ENCODE measurements at places on chromosomes 12 and 14.

DNA sequence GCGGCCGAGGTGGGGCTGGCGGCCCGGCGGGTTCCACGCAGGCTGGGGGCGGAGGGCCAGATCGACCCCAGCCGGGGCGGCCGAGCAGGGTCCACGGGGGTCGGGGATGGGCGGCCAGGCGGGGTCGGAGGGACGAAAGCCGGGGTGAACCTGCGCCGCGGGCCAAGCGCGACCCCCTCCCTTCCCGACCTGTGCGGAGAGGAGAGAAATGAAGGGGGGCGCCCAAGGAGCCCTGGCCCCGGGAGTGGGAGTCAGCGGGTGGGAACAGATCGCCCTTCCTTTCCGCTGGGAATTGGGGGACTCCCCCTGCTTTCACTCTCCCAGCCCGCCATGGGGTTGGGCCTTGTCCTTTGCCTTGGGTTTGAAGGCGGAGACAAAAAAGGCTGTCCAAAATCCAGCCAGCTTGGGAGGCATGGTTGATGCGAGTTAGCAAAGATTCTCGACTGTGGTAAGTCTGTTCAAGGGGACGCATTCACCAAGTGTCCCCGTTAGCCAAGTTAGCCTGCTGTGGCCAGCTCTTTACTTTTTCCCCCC, 559 bp upstream of the CKAP4 start:
- DNase-seq: no peak

GRCh38 chr14:101982621-101983020, 18.2 kb downstream of the DYNC1H1 start:
- DNase-seq: no peak

DNA sequence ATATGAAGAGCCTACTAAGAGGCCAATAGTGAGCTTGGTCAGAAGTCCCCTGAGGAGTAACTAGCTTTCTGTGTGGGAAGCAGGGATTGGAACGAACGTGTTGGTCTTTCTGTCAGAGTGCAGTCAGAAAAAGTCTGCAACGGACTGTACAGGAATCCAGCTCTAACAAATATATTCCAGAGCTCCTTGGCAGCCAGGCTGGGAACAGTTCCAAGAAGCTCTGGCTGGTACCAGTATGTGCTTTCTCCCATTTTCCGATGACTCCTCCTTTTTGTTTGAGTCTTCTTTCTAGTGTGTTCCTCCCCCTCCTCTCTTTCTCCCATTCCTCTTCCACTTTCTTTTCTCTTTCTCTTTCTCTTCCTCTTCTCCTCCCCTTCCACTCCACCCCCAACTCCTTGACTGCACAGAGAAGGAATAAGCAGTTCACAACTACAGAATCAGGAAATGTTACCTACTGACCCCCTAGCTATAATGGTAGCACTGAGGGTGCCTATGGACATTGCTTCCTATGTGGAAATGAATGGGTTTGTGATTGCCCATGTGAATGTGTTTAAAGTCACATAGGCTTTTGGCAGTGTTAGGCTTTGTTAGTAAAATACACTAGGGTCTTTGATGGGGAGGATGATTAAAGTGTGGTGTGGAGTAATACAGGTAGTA, 59.9 kb downstream of the TTLL5 start:
- no peak for DNase-seq

GRCh38 chr14:58643366-58643765, 5.6 kb downstream of the DACT1 start:
- no peak for DNase-seq

GRCh38 chr14:22338917-22339715, 249.9 kb downstream of the DAD1 start:
- no peak for DNase-seq

- no peak for DNase-seq
Observed at GRCh38 chr12:27057543-27057942, 24.8 kb downstream of the C12orf71 start.

GRCh38 chr12:57001448-57001906, 4.9 kb downstream of the ZBTB39 start:
- DNase-seq: no peak

DNA sequence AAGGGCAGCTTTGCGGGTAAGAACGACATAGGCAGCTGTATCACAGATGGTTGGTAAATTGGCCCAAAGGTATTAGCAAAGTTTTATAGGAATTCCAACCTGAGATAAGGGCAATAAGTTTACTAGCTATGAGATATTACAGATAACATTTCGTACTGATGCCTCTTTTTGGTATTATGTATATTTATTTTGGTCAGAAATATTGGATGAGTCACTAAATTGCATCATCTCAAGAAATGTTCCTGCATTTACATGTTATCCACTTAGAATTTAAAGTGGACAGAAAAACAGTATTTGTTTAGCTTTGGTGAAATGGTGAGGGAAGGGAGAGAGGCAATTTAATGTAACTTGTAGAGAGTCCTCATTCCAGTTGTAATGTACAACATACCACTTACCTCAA, 65.1 kb upstream of the PZP start:
- DNase-seq: no peak

DNA sequence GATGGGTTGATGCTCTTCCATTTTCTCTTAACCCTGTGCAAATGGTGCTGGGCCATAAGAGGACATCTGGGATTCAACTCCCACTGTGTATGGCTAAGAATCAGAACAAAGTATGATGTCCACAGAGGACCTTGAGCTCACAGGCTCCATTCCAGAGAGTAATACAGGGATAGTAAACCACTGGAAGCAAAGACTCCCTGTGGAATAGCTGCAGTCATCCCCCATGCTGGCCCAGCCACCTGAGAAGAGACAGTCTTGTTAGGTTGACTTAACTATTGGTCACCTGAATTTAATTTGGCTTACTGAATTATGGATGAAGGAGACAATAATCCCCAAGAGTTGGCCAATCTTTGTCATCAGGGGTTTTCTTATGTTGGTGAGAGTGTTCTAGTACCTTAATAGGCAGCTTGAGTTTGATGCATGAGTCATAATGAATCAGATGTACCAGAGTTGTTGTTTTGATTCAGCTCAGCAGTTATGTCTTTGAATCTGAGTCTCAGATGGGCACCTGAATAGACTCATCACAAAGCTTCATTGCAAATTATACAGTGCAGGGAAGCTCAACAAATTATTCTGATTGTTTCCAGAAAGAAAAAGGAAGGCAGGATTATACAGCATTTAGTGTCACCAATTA, 122.7 kb downstream of the SSPN start:
- no peak for DNase-seq

GRCh38 chr12:117750657-117751056, 218.1 kb downstream of the KSR2 start:
- DNase-seq: no peak

DNA sequence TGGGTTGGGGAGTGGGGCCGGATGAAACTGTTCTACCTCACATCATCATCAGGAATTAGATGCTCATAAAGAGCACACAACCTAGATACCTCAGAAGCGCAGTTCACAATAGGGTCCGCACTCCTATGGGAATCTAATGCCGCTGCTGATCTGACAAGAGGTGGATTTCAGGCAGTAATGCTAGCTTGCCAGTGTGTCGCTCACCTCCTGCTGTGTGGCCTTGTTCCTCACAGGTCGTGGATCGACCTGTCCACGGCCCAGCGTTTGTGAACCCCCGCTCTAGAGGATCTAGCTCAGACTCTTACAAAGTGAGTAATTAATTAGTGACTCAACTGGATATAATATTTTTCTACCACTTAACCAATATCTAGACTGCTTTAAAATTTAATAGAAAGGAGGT, 5.8 kb downstream of the PPP1R12A start:
- no peak for DNase-seq

DNA sequence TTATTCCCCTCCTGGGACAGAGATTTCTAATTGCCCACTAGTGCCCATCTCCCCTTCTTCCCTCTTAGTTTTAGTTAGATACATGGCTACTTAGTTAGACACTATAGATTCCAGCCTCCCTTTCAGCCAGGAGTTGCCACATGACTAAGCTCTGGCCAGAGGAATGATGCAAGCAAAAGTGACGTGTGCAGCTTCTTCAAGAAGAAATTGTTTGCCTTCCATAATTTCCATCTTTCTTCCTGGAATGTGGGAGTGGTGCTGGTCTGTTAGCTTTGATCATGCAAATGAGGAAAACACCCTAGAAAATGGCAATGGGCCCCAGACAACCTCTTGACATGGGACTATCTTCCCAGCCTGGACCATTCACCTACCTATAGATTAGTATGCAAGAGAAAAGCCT, 21.4 kb downstream of the CCDC177 start:
- DNase-seq: no peak

DNA sequence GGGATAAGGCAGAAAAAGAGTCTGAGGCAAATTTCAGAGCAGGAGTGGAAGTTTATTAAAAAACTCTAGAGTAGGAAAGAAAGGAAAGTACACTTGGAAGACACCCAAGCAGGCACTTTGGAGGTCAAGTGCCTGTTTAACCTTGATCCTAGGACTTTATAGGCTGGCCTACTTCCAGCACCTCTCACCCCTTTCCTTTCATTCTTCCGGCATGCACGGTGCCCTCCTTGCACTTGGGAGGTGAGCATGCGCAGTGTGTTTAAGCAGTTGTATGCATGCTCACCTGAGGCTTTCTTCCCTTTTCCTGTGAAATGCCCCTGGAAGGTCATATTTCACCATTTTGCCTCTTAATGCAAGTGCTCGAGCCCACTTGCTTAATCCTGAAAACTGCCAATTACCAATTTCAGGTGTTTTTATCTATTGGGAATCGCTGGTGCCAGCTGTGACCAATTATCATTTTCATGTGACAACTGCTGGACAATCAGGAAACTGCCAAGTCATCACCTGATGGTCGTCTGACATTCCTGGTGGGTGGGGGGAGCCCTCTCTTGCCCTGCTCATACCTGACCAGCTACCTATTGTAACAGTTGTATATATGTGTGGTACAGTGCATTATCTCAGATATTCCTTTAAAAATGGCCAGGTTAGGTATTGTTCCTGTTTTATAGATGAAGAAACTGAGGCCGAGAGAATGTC, 53.5 kb downstream of the SUDS3 start:
- no peak for DNase-seq

DNA sequence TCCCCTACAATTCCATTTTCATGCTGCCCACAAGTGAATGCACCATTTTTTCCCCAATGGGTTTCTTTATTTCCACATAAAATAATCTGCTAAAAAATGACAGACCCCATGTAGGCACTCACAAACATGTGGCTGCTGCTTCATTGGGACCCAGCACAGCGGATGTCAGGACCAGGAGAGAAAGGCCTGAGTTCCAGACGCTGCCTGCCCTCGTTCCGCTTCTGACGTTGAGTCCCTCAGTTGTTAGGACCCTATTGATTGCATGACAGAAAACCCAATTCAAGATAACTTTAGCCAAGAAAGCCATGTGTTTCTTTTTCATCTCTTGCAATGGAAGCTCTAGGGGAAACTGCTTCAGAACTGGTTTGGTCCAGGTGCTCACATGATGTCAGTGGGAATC, 34.6 kb downstream of the ADGRD1 start:
- DNase-seq: no peak

GRCh38 chr14:58353516-58354299, 42.0 kb upstream of the TOMM20L start:
- no peak for DNase-seq

DNA sequence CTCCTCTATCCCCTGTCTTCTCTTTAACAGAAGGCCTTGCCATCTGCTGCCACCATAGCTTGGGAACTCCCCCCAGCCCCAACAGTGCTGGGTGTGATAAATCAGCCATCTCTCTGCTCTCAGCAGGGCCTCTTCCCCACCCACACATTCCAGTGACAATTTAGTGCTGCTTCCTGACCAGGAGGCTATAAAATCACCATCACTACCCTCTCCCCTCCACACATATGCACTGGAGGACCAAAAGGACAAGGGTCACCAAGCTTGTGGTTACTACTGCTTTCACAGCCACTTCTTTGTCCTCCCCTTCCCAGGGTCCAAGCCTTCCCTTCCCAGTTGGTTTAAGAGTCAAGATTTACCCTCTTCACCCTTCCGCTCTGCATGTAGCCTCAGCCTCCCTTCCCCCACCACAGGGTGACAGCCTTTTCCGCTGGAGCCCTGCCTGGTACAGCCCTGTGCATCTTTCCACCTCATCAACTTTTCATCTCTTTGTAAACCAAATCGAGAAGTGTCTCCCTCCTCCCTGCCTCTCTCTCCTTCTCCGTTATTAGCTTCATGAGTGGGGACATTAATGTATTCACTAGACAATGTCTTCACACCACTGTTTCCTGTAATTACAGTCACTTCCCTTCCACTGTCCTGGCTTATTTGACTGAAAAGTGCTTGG, 9.4 kb downstream of the PSMB5 start:
- DNase-seq: no peak

GRCh38 chr12:123149501-123150274, 1.2 kb downstream of the PITPNM2 start:
- no peak for DNase-seq

DNA sequence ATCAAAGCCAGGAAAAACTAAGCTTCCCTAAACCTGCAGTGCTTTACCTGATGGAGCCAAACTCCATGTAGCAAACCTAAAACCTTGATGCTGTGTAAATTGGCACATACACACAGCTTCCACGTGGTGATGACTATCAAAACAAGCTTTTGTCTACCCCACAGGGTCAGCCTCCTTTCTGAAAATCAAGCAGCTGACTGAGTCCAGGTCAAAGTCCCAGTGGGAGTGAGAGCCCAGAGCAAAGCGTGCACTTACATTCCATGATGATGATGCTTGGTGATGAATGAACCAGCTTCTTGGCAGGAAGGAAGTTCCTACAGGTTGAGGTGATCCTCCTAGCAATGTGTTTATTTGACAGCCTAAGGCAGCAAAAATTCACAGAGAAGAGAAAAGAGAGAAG, 630.0 kb upstream of the TBX3 start:
- DNase-seq: no peak

- no peak for DNase-seq
Observed at GRCh38 chr14:54220071-54220703, 176.6 kb upstream of the CDKN3 start.

DNA sequence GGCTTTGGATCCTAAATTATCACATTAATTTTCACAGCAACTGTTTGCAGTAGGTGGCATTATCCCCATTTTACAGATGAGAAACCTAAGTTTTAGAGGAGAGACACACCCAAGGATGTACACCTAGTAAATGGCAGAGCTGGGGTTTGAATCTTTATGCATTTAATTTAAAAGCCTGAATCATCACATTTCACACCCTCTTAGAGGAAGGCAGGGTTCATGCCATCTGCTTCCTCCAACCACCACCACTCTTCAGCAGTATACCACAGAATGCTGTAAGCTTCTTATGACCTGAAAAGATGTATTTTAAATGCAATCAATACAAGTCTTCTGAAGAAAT, 90.3 kb downstream of the CRADD start:
- DNase-seq: no peak

DNA sequence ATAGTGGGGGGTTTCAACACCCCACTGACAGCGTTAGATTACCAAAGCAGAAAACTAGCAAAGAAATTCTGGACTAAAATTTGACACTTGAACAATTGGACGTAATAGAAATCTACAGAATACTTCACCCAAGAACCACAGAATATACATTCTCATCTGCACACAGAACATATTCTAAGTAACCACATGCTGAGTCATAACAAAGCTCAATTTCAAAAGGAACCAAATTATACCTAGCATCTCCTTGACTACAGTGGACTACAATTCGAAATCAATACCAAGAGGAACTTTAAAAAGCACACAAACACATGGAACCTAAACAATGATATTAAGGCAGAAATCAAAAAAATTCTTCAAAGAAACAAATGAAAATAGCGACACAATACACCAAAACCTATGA, 871.6 kb upstream of the MDGA2 start:
- DNase-seq: no peak

- DNase-seq: no peak
Observed at GRCh38 chr12:39930101-39930500, 175.8 kb downstream of the SLC2A13 start.
